ENCODE measurements at places on chromosomes 6 and 20.

GRCh38 chr6:138160329-138161087 lies 1.2 kb upstream of the ARFGEF3 start:
- DNase-seq = no peak

- no peak for DNase-seq
Observed at GRCh38 chr6:2403546-2403945, 158.1 kb upstream of the GMDS start.

DNA sequence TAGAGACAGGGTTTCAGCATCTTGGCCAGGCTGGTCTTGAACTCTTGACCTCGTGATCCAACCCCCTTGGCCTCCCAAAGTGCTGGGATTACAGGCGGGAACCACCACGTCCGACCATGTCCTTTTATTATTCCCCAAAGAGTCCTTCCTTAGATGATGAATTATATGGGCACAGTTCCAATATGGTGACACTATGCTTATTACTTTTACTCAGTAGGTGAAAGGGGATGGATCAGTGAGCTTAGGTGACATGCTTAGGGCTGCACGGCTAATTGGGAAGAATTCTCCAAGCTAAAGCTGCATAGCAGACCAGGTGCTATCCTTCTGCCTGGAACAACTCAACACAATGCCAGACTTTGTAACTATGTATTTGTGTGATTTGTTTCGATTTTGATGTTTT lies 38.2 kb upstream of the TFAP2C start:
- DNase-seq = no peak

DNA sequence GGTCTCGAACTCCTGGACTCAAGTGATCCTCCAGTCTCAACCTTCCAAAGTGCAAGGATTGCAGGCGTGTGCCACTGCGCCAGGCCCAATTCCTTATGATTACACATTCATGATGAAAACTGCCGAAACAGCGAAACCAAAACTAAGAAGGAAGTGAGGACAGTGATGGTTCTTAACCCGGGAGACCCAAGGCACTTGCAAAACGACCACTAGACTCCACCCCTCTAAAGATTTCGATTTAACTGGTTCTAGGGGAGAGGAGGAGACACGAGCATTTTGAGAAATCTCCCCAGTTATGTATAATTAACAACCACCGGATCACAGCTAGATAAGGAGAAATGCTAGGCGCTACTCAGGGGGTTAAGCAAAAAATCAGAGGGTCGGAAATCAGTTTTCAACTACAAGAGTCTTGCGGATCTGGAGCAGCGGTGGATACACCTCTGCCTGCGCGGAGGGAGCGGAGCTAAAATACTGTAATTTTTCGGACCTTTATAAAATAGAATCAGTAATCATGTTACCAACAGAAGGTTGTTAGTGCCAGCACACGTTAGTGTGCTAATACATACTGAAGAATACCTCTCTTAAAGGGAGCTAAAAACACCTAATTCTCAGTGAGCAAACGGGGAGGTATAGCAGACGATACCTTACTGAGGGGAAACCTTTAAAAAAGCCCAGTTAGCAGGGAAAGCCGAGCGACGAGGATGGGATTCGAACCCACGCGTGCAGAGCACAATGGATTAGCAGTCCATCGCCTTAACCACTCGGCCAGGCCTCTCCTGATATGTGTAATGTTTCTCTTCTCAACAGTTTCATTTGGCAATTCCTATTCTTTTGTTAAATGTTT lies 60.0 kb upstream of the BTN3A2 start:
- no peak for DNase-seq

DNA sequence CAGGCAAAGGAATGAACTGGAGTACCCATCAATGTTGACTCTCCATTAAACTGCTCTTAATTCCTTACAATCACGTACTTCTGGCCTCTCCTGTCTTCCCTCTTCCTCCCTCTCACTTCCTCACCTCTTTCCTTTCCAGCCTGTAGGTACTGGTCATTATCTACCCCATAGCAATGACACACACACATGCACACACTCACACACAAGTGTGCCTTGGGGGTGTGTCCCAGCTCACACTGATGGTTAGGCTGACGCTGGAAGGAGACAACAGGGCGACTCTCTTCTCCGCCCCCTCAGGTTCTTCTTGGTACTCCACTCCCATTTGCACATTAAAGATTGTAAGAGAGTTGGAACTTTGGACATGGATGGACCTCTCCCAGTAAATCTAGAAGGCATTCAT lies 14.0 kb upstream of the SERPINB9 start:
- DNase-seq = no peak

DNA sequence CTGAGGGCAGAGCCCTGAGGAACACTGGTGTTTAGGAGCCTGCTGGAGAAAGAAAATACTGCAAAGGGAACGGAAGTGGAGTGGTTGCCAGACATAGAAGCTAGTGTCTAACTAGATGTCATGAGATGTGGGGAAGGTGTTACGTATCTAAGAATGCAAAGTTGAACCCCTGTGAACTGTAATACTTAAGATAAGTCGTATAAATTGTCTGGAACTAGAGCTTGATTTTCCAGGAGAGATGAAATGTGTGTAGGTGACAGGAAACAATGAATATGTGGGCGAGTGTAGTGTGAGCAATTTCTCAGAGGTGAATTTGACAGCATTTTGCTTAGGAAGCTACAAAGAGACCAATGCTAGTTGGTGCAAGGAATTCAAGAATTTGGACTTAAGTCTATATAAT lies 27.9 kb downstream of the ESR1 start:
- DNase-seq = no peak

DNA sequence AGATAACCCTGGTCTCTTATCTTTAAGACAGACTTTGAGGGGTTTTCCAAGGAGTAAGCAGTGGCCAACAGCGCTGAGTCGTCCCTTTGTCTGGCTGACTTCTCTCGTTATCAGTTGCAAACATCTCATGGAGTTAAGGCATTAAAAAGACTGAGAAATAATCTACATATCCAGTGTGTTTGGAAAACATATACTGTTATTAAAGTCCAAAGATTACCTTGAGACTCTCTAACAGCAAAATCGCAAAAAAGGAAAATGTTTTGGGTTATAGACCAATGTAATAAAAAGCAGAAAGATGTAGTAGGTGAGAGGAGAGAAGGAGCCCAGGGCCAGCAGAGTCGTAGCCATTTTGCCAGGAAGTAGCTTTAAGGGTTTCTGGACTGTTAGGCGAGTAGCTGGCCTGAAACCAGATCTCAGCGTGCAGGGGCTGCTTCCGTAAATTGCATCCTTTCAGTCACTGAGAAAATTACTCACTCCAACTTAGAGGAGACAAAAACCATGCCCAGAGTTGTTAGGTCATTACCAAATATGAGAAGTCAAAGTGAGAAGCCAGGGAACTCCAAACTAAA lies 24.6 kb downstream of the MYLK4 start:
- no peak for DNase-seq

DNA sequence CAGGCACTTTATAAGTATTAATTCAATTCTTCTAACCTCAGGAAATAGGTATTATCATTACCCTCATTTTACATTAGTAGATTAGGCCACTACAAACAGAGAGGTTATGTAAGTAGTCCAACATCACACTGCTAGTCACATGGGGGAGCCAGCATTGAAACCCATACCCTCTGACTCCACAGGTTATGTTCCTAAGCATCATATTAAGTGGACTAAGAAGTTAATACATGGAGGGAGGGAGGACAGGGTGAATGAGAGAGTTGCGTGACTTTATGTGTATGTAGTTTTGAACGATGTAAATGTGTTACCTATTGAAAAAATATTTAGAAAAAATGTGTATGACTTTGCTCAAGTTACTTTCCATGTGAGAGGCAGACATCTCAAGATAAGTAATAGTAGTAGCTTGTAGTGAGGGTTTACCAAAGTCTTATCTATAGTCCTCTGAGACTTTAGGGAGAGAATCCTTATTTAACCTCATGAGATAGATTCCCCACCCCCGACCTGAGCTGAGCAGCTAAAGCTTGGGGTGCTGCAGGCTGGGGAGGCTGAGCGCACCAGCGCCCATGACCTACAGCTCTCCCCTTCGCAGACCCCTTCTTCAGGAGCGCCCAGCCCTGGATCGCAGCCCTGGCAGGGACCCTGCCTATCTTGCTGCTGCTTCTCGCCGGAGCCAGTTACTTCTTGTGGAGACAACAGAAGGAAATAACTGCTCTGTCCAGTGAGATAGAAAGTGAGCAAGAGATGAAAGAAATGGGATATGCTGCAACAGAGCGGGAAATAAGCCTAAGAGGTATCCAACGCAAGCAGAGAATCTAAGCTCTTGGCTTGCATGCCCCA lies 7.5 kb downstream of the BTN3A2 start:
- no peak for DNase-seq

- DNase-seq = no peak
Observed at GRCh38 chr6:333379-334002, 41.2 kb downstream of the DUSP22 start.

Data from dorsolateral prefrontal cortex (tissue), 122 donors.